Skeletal muscle tissue (tissue), 5 donors: ENCODE measurements at places on chromosomes 5 and 9. TPM values are rescaled to one million over a fixed set of nuclear protein-coding genes. Genes with fewer than 3 reads are reported as not detected.

IL33 gene
- 14.6 TPM for total RNA-seq

CYSRT1 gene
- total RNA-seq: not detected

SELENOP gene
- total RNA-seq: 179 TPM

C9orf43 gene
- 0.52 TPM for total RNA-seq

MARCHF11 gene
- 1.0 TPM for total RNA-seq

NUDT12 gene
- total RNA-seq: 11.0 TPM

C5orf58 gene
- total RNA-seq: not detected

FAM151B gene
- 7.8 TPM for total RNA-seq

SLC34A3 gene
- total RNA-seq: not detected

LAMC3 gene
- total RNA-seq: 0.52 TPM

PCDHB15 gene
- total RNA-seq: 4.2 TPM

SEMA4D gene
- total RNA-seq: 14.6 TPM

PCDHGB3 gene
- total RNA-seq: 3.1 TPM

NME5 gene
- total RNA-seq: not detected

SPRY4 gene
- total RNA-seq: 6.3 TPM

TSSK1B gene
- not detected for total RNA-seq

DMRT3 gene
- total RNA-seq: under 0.01 TPM

CENPH gene
- total RNA-seq: 4.2 TPM

NR2F1 gene
- total RNA-seq: 4.2 TPM

PCDHGC4 gene
- total RNA-seq: 3.7 TPM

PCDHB13 gene
- total RNA-seq: 1.6 TPM

RCL1 gene
- total RNA-seq: 33.9 TPM

INSL6 gene
- not detected for total RNA-seq

FBP2 gene
- total RNA-seq: 72.5 TPM

CCNO gene
- not detected for total RNA-seq

SHROOM1 gene
- 1.6 TPM for total RNA-seq

TMC1 gene
- total RNA-seq: 0.52 TPM

SLC6A18 gene
- not detected for total RNA-seq

CER1 gene
- not detected for total RNA-seq

TICAM2 gene
- total RNA-seq: 2.6 TPM

PTGER4 gene
- 10.4 TPM for total RNA-seq

SLF1 gene
- 10.4 TPM for total RNA-seq

PCDHGA12 gene
- 3.1 TPM for total RNA-seq
